ENCODE measurements at places on chromosomes 1 and 21. TPM values are rescaled to one million over a fixed set of nuclear protein-coding genes. Genes with fewer than 3 reads are reported as not detected.
A peak's percentile ranks its signal among the peaks of the same experiment; 100 is the strongest.

ERO1B gene
- total RNA-seq: 17.5 TPM

KCNA3 gene
- total RNA-seq: 20.0 TPM

GUCA2B gene
- not detected for total RNA-seq

DNA sequence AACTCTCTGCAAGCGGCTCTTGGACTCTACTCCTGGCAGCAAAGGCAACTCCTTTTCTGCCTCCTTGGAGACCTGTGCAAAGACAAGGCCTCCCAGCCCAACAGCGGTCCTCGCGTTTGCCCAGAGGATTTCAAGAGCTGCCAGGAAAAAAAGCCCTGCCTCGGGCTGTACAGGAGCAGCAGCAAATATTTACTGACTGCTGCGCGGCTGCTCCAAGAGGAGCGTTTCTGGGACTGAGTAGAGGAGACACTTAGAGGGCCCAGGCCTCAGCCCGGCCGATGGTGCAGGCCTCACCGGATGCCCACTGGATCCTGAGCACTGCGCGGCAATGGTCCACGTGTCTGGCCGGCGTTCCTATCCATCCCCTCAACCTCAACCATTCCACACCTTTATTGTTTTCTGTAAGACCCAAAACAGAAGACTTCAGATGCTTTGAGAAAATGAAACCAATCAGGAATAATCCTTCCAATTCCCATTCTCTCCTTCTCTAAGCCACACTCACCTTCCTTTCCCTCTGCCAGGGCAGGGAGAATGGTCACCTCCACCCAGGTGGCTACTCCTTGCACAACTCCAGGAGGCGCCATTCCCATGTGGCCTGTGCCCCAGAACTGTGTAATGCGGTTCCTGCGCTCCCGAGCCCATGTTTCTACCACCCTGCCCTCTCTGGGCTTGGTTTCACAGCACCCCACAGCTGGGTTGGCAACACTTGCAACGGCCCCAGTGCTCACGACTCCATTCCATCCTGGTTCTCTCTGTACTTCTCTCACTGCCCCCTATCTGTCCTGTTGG, 215.8 kb downstream of the TRABD2B start:
- H3K27me3 ChIP-seq: peaks cover 8% of the 10 kb centered on the region
- H3K4me3 ChIP-seq: no peak overlapping the region
- H3K27ac ChIP-seq: no peak overlapping the region
- no peaks in the 10 kb centered on the region for H3K4me1 ChIP-seq

DNA sequence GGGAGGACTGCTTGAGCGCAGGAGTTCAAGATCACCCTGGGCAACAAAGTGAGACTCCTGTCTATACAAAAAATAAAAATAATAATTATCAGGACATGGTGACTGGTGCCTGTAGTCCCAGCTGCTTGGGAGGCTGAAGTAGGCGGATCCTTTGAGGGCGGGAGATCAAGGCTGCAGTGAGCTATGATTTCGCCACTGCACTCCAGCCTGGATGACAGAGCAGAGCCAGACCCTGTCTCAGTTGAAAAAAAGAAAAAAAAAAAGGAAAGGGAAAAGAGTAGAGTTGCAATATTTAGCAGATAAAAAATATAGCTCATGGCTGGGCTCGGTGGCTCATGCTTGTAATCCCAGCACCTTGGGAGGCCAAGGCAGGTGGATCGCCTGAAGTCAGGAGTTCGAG, 3.3 kb upstream of the S1PR1 start:
- no peak for DNase-seq
- H3K4me1 ChIP-seq: peaks cover 39% of the 10 kb centered on the region
- H3K36me3 ChIP-seq: peaks cover 26% of the 10 kb centered on the region
- H3K27ac ChIP-seq: peak overlapping the region; percentile 6
- H3K27me3 ChIP-seq: no peaks in the 10 kb centered on the region

GRCh38 chr1:200445213-200445612, 35.4 kb upstream of the ZNF281 start:
- H3K27me3 ChIP-seq: no peaks in the 10 kb centered on the region
- no peak overlapping the region for H3K27ac ChIP-seq
- DNase-seq: no peak
- peaks cover 14% of the 10 kb centered on the region for H3K4me1 ChIP-seq

DNA sequence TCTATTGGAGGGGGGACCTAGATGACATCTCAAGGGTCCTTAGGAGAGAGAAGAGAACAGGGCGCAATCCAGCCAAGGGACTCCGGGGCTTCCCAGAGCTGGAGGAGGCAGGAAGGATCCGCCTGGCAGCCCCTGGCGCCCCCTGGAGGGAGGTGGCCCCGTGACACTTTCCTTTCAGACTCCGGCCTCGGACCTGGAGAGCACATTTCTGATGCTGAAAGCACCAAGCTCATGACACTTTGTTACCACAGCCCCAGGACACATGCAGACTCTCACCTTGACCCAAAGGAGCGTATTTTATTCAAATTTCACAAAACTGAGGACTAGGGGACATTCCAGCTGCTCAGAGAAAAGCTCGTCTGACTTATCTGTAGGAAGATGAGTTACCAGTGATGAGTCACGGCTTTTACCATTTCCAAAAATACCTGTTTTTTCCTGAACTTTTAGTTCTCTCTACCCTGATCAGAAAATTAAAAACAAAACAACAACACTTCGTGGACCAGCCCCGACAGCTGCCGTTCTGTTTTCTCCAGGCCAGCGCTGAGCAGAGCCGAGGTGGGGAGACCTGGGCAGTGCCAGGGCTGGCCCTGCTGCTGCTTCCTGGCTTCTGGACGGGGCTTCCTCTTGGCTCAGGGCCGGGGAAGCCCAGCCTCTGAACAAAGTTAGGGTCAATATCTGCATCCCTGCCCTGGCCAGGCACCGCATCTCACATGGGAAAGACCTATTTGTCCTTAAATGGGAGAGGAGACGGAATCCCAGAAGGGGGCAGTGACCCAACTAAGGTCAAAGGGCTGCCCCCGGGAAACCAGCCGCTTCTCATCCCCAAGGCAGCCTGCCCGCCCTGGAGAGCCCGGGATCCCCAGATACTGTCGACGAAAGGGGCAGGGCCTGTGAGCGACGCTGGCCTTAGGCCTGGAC, 21.6 kb upstream of the POFUT2 start:
- no peak for DNase-seq
- H3K27ac ChIP-seq: no peak overlapping the region
- no peaks in the 10 kb centered on the region for H3K4me1 ChIP-seq
- peaks cover 19% of the 10 kb centered on the region for H3K27me3 ChIP-seq
- no peaks in the 10 kb centered on the region for H3K36me3 ChIP-seq
- H3K4me3 ChIP-seq: no peak overlapping the region

DNA sequence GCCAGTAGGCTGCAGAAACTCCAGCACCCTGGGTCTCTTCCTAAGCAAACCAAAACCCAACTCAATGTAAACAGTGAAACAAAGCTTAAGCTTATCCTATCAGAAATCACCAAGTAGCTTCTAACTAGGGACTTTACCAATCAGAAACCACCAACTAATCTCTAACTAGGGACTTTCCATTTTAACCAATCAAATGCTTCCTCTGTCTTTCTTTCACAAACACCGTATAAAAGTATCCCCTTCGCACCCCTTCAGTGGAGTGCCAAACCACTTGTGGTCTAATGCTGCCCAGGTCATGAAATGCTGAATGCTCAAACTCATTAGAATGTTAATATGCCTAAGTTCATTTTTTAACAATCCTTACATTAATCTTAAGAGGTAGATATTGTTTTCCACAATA, 250.5 kb upstream of the DUSP10 start:
- H3K4me3 ChIP-seq: no peak overlapping the region
- no peaks in the 10 kb centered on the region for H3K27me3 ChIP-seq
- H3K4me1 ChIP-seq: peaks cover 23% of the 10 kb centered on the region
- DNase-seq: no peak
- no peaks in the 10 kb centered on the region for H3K36me3 ChIP-seq

GRCh38 chr1:51968632-51969031, 21.9 kb downstream of the RAB3B start:
- no peaks in the 10 kb centered on the region for H3K4me1 ChIP-seq
- peaks cover 3% of the 10 kb centered on the region for H3K27me3 ChIP-seq
- no peaks in the 10 kb centered on the region for H3K36me3 ChIP-seq
- H3K4me3 ChIP-seq: no peak overlapping the region

GRCh38 chr1:42735056-42735455, 5.0 kb downstream of the CLDN19 start:
- no peak overlapping the region for H3K4me3 ChIP-seq
- no peak for DNase-seq
- H3K27me3 ChIP-seq: no peaks in the 10 kb centered on the region
- H3K27ac ChIP-seq: no peak overlapping the region
- no peaks in the 10 kb centered on the region for H3K36me3 ChIP-seq
- H3K4me1 ChIP-seq: peaks cover 23% of the 10 kb centered on the region

- no peak overlapping the region for H3K4me3 ChIP-seq
- peaks cover 7% of the 10 kb centered on the region for H3K4me1 ChIP-seq
- H3K27me3 ChIP-seq: no peaks in the 10 kb centered on the region
- H3K27ac ChIP-seq: no peak overlapping the region
These were observed 52.0 kb upstream of the ACTRT2 start for GRCh38 chr1:2969011-2969844.
